Lower lobe of right lung (tissue), 2 donors: ENCODE measurements at places on chromosomes 12 and 14. TPM values are rescaled to one million over a fixed set of nuclear protein-coding genes. Genes with fewer than 3 reads are reported as not detected.

Gene PSMD9
- 36.6 TPM for total RNA-seq

Gene SMAGP
- total RNA-seq, result 31.3 TPM

Gene MFAP5
- total RNA-seq, result 50.2 TPM

Gene OR6C2
- total RNA-seq, result not detected

Gene ACADS
- total RNA-seq, result 24.4 TPM

Gene ENDOU
- not detected for total RNA-seq

Gene ADGRD1
- total RNA-seq, result 108 TPM

Gene GZMH
- 7.5 TPM for total RNA-seq
